ENCODE measurements at places on chromosomes 1 and 21. TPM values are rescaled to one million over a fixed set of nuclear protein-coding genes. Genes with fewer than 3 reads are reported as not detected.
A peak's percentile ranks its signal among the peaks of the same experiment; 100 is the strongest.

The SAMD11 gene
- 0.40 TPM for polyA plus RNA-seq

The RGS16 gene
- 0.09 TPM for polyA plus RNA-seq

DNA sequence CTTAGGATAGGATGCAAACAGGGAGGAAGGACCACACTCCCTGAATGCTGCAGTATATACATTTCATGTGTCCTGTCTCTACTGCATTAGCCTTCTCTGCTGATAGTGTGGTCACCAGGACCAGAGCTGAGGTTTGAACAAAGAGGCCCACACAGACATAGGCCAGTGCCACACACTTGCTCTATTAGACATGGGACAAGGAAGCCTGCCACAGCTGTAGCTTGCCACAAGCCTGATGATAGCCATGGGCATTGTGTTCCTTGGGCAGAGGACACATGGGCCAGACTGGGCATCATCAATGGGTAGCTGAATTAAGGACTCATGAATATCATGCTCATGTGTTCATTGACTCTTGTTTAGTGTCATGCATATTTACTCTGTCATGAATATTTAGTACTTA, 10.4 kb downstream of the CAMSAP2 start:
- peaks cover 1% of the 10 kb centered on the region for H3K36me3 ChIP-seq
- no peak for DNase-seq

DNA sequence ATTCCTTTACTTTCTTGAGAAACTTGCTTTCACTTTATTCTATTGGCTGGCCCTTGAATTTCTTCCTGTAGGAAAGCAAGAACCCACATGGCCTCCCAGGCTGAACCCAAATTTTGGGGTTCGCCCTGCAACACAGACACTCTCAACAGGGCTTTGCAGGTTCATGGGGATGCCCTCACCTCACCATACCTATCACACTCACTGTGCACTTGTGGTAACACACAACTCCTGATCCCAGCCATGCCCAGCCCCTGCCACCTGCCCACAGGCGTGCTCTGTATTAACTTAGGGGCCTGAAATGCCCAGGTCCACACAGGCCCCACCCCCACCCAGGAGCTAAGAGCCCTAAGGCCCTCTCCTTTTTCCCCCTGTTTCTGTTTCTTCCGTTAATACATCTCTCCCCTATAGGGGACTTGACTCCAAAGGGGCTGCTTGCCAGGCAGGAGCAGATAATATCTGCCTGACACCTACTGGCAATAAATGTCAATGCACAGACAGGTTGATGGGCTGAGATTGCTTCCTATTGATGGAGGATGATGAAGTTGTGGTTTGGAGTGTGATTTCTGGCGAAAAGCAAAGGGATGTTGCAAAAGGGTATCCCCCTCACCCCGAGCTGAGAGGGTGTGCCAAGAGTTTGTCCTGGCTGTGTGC, 171.5 kb downstream of the AJAP1 start:
- H3K4me3 ChIP-seq, result no peak overlapping the region
- H3K4me1 ChIP-seq, result no peaks in the 10 kb centered on the region
- no peaks in the 10 kb centered on the region for H3K36me3 ChIP-seq
- H3K27me3 ChIP-seq, result no peaks in the 10 kb centered on the region

GRCh38 chr1:17251701-17252376, 2.9 kb downstream of the PADI3 start:
- no peaks in the 10 kb centered on the region for H3K36me3 ChIP-seq
- no peak overlapping the region for H3K27ac ChIP-seq
- no peak overlapping the region for H3K4me3 ChIP-seq
- H3K27me3 ChIP-seq, result no peaks in the 10 kb centered on the region

GRCh38 chr1:14760780-14761179, 162.3 kb downstream of the KAZN start:
- H3K27me3 ChIP-seq, result no peaks in the 10 kb centered on the region
- DNase-seq, result no peak
- no peaks in the 10 kb centered on the region for H3K4me1 ChIP-seq
- H3K27ac ChIP-seq, result no peak overlapping the region
- no peaks in the 10 kb centered on the region for H3K36me3 ChIP-seq

DNA sequence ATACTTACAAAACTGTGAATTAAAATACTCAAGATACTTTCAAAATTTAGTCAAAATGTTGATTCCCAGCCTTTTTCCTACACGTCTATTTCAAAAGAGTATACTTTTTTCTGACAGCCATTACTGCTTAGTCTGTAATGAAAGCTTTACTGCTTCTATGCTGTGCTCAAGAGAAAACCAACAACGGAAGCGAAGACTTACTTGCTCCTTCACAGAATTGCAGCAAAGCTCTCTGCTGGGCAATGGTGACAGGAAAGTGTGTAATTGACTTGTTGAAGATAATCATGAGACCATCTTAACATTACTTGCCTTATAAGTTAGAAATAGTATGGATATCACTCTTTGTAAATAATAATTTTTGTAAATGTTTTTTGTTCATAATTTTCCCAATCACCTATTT, 1.7 kb upstream of the DYNLT5 start:
- no peak for DNase-seq
- H3K4me1 ChIP-seq, result peaks cover 4% of the 10 kb centered on the region
- no peak overlapping the region for H3K4me3 ChIP-seq
- no peaks in the 10 kb centered on the region for H3K27me3 ChIP-seq

DNA sequence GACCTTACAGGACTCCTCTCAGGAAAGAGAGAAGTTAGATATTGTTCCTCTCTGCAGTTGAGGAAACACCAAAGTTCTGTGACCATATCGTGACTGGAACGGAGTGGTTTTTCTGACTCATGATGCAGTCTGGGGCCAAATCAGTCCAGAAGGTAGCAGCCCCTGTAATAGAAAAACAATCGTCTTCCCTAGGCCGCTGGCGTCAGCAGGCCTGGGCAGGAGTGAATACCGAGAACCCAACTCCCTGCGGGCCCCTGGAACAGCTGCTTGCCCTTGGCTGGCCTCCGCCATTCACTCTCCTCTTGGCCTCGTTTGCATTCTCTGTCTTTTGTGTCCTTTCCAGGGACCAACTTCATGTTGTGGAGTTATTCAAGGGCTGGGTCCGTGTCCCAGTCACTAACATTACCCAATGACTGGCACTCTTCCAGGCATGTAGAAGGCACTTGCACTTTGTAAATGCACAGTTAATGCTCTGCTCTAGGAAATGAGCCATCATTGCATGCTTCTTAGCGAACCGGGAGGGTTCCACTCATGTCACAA, 10.9 kb upstream of the CD101 start:
- H3K27ac ChIP-seq, result peak overlapping the region; percentile 3
- peaks cover 2% of the 10 kb centered on the region for H3K4me1 ChIP-seq
- no peaks in the 10 kb centered on the region for H3K36me3 ChIP-seq
- DNase-seq, result peak; percentile 76
- H3K27me3 ChIP-seq, result no peaks in the 10 kb centered on the region
- no peak overlapping the region for H3K4me3 ChIP-seq
